Colonic mucosa (tissue), 4 donors: ENCODE measurements at places on chromosomes 16 and 17. TPM values are rescaled to one million over a fixed set of nuclear protein-coding genes. Genes with fewer than 3 reads are reported as not detected.
A peak's percentile ranks its signal among the peaks of the same experiment; 100 is the strongest.

GRCh38 chr17:77107506-77108433, 33.0 kb upstream of the SEC14L1 start:
- H3K4me3 ChIP-seq = no peak overlapping the region
- H3K27me3 ChIP-seq = no peaks in the 10 kb centered on the region
- no peaks in the 10 kb centered on the region for H3K36me3 ChIP-seq
- no peaks in the 10 kb centered on the region for H3K4me1 ChIP-seq

DNA sequence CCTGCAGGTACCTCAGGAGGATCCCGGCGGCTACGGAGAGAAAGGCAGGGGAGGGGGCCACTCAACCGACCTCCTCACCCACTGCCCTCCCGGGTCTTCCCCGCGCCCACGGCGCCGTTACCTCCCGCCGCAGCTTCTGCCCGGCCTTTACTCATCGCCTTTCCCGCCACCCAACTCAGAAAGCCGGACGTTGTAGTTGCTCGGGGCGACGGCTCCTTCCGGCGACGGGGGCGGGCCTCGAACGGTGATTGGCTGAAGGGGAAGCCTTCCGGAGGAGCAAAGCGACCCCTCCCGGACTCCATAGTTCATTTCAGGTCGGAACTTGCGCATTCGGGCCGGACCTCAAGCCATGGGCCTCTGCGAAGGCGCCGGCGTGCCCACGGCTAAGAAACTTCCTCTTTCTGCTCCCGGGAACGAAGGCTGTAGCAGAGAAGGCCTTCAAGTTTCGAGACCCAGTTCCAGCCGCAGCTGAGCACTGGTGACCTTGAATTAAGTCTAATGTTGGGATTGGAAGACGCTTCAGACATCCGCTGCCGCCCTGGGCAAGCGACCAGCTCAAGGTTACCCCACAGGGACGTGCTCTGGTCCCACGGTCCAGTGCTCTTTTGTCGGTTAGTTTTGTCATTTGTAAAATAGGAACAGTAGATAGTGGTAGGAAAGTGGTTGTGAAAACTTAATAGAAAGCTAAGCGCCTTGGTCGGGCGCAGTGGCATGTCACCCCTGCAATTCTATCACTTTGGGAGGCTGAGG, at the start of gene PSMC3IP:
PSMC3IP (minus strand) TSS at position 198 of the 750 bp plus-strand sequence; CDS start at position 155, 43 bp downstream.
- peaks cover 21% of the 10 kb centered on the region for H3K36me3 ChIP-seq
- H3K4me1 ChIP-seq = peaks cover 4% of the 10 kb centered on the region
- peak; percentile 98 for DNase-seq
- H3K27ac ChIP-seq = peak within 1 kb of the TSS; percentile 90
- H3K27me3 ChIP-seq = no peaks in the 10 kb centered on the region

GRCh38 chr17:18362698-18363100, 651 bp downstream of the SHMT1 start:
- no peaks in the 10 kb centered on the region for H3K4me1 ChIP-seq
- H3K4me3 ChIP-seq = peak overlapping the region; percentile 91
- no peaks in the 10 kb centered on the region for H3K36me3 ChIP-seq
- peak; percentile 78 for DNase-seq

DNA sequence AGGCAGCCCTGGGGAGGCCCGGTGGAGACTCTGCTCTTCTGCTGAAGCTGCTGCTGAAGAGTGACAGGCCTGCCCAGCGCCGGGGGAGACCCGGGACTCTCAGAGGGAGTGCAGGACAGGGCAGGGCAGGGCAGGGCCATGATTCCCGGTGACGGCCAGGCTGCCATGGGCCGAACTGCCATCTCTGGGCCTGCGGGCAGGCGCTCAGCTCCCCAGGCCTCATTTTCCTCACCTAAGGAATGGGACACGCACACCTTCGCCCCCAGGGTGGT, 22.6 kb upstream of the SSTR5 start:
- H3K4me1 ChIP-seq = no peaks in the 10 kb centered on the region
- H3K27ac ChIP-seq = no peak overlapping the region
- H3K4me3 ChIP-seq = no peak overlapping the region

CSH2 gene
- not detected for total RNA-seq

SLC25A10 gene
- 46.0 TPM for total RNA-seq

TERF2IP gene
- total RNA-seq = 37.0 TPM

MYCBPAP gene
- 2.8 TPM for total RNA-seq

SLC16A3 gene
- 298 TPM for total RNA-seq

SCPEP1 gene
- 13.7 TPM for total RNA-seq
